ENCODE measurements at places on chromosomes 1 and 21.

- no peak for DNase-seq
These were observed 548.1 kb downstream of the LTN1 start for GRCh38 chr21:28444557-28444956.

- peak; percentile 93 for DNase-seq
These were observed 41.1 kb downstream of the IL6R start for GRCh38 chr1:154446292-154446691.

GRCh38 chr1:200683298-200683697 lies 13.6 kb upstream of the DDX59 start:
- DNase-seq = no peak

- DNase-seq = no peak
These were observed 165.0 kb upstream of the VAMP3 start for GRCh38 chr1:7606096-7606495.

- no peak for DNase-seq
These were observed 67.0 kb upstream of the DYNLT5 start for GRCh38 chr1:66685265-66685664.

DNA sequence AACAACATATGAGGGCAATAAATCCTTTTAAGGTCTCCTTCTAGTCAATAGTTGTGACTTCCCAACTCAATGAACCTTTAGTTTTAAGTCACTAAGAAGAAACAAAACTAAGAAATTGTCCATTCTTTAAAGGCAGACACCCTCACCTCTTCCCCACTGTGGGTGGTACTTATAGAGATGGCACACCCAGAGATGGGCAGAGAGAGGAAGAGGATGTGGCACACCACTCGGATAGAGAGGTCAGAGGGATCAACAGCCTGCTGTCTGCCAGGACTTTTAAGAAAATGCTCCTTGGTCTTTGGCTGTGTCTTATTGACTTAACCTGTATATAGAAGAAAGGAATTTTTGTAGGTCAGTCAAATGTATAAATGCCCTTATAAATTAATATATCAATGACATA lies 45.1 kb downstream of the FASLG start:
- DNase-seq = no peak

GRCh38 chr1:233664253-233664652 lies 50.3 kb downstream of the KCNK1 start:
- no peak for DNase-seq

DNA sequence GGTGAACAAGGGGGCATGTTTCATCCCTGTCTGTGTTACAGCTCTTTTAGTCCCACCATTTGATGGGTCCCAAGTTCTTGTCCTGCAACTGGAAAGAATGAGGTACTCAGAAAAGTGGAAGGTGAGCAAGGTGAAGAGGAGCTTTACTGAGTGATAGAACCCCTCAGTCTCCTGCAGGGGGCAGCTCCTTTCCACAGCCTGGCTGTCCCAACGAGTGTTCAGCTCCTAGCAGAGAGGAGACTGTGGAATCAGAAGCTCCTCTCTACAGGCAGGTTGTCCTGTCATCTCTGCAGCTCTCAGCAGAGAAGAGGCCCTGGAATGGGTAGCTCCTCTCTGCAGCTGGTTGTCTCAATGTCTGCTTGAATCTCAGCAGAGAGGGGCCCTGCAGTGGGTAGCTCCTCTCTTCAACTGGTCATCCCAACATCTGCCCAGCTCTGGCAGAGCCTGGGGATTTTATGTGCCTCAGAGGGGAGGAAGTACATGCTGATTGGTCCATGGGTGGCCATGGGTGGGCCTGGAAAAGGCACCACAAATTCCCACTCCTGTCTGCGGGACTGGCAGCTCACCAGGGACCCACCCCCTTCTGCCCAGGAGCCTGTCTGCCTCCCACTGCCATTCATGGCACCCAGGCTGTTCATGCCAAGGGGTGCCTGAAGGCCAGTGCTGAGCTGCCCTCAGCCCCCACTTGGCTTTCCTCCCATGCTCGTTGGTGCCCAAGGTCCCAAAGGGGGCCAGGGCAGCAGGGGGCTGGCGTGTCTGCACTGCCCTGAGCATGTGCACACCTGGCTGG lies 25.7 kb downstream of the LDLRAD1 start:
- DNase-seq = no peak

DNA sequence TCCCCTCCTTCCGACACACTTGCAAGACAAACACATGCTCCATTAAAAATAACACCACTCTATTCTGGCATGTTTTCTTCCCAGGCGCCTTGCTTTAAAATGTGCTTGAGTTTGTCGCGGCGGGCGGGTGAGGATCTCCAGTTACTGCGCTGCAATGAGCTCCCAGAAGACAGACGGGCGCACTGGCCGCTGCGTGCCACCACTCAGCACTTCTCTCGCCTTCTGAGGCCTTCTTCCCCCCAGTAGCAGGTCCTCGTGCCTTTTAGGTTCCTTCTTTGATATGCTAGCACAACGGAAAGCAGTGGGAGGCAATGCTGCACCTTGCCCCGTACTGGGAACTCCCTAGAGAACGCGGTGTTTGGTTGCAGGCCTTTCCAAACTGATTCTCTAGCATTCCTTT lies 279.5 kb upstream of the NR5A2 start:
- no peak for DNase-seq

DNA sequence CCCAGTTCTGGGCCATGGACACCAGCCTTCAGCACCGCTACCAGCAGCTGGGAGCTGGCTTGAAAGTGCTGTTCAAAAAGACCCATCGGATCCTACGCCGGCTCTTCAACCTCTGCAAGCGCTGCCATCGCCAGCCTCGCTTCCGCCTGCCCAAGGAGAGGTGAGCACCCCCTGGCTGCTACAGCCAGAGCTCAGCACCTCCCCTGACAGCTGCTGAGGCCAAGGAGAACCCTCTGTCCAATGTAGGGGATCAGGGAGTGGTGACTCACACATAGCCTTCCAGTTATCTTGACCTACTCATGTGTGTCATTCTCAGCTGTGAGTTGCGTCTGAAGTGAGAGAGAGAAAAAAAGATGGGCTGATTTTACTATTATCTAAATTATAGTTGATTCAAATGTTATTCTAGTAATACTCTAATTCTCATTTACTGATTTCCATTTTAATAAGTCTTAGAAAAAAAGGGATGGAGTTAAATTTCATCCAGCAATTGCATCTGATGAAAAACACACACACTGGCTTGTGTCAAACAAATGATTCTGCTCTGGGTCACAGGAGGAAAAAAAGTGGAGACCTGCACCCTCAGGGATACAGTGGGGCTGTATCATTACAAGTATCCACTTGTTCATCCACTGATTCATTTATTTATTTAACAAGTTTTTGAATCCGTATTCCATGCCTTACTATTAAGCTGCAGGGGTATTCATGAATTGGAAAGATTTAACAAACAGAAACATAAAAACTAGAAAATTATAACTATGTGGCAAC lies 108.0 kb downstream of the BRINP2 start:
- no peak for DNase-seq

- DNase-seq = no peak
These were observed 3.6 kb downstream of the ZNF281 start for GRCh38 chr1:200406161-200406797.

DNA sequence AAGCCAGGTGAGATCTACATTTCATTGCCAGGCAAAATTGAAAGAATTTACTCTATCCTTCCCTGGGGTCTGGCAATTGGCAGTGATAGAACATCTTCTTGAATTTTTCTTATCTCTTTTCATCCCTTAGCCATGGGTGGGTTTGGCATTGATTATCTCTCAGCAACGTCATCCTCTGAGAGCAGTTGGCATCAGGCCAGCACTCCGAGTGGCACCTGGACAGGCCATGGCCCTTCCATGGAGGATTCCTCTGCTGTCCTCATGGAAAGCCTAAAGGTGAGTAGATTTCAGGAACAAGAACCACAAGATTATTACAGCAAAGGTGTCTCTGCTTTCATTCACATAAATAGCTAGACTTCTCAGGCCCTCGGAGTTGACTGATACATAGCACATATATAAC lies 39.3 kb downstream of the NCF2 start:
- no peak for DNase-seq

- no peak for DNase-seq
These were observed 56.8 kb downstream of the NFIA start for GRCh38 chr1:61138921-61139774.

DNA sequence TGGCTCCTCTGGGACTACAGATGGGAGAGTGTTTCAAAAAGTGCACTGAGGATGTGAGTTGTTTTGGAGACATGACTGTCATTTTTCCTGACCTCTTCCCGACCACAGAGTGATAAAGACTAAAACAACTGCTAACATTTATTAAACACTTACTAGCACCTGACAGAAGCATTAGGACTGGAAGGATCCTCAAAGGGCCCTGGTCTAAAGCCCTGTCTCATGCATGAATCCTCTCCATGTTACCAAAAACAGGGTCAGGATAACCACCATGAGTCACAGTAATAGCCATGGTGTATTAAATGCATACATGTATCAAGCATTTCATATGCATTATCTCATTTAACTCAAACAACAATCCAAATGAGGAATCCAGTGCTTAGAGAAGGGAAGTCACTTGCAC lies 11.5 kb downstream of the CYB5RL start:
- DNase-seq = no peak

GRCh38 chr1:81142099-81142826 lies 658.5 kb upstream of the ADGRL2 start:
- peak; percentile 31 for DNase-seq

DNA sequence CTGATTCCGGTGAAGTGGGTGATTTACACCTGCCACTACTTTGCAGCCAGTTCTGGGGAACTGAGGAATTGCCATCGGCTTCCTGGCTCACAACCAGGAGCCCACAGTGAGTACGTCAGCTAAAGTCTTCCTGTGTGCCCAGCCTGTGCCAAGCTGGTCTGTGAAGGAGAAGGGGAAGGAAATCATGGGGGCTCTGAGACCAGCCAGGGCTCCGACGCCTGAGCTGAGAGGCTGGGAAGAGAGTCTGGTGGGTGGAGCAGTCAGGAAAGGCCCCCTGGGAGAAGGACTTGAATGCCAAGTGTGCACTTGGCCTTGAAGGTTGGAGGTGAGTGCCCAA lies 1.2 kb downstream of the LURAP1 start:
- DNase-seq = no peak

DNA sequence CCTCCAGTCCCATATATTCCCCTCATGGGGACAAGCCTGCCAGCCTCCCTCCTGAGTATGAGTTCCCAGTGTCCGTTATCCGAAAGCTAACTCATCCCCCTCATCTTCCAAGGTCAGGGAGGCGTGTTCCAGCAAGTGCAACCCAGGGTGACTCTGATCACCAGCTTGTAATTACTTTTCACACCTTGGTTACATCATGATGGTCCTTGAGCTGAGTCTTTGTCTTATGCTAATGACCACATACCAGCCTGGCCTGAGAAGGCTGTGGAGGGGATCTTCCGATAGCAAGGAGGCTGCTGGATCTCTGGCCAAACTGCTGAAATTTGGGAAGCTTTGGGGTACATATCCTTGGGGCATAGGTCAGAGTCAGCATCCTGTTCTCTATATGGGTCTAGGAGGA lies 99.6 kb downstream of the DDX20 start:
- no peak for DNase-seq

DNA sequence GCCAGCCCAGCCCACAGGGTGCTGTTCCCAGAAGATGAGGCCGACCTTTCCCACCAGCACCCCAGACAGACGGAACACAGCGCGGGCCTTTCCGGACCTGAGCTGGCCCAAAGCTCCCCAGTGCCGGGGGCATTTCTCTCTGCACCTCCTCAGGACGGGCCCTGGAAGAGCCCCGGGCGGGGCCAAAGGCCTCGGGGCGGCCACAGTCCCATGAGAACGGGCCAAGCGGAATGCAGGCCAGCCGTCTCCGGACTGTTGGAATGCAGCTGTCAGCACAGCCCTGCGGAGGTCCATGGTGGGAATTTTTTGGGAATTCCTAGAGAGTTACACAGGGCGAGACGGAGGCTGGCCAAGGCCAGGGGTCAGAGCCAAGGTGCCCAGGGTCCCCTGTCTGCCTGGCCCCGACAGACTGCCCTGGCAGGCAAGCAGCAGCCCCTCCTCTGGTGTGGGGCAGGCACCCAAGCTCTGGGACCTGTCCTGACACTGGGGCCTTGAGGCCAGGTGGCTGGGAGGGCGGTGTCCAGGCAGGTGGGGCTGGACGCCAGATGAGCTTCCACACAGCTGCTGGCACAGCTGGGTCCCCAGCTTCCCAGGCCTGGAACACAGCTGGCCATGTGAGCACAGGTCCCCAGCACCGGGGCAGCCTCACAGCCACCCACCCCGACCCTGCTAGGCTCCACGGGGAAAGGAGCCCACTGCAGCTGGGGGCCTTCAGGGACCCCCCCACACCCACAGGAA lies 63.0 kb downstream of the MEGF6 start:
- peak; percentile 92 for DNase-seq

- peak; percentile 73 for DNase-seq
These were observed 26.9 kb downstream of the SORT1 start for GRCh38 chr1:109370712-109371340.

DNA sequence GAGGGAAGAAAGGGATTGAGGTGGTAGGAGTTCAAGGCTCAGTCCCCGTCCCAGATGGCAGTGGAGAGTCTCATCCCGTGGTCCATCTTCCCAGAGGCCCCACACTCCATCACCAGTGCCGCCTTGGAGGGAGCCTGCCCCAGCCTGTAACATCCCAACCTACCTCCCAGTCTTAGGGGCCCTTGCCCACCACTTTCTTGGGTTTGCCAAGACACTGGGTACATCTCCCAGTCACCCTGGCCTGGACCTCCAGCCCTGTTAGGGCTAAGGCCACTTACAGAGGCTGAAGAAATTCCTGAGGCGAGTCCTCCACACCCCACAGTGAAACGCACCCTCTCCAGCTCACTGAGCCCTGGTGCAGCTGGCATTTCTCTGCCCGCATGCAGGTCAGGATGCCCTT lies 3.3 kb downstream of the TMEM200B start:
- no peak for DNase-seq

DNA sequence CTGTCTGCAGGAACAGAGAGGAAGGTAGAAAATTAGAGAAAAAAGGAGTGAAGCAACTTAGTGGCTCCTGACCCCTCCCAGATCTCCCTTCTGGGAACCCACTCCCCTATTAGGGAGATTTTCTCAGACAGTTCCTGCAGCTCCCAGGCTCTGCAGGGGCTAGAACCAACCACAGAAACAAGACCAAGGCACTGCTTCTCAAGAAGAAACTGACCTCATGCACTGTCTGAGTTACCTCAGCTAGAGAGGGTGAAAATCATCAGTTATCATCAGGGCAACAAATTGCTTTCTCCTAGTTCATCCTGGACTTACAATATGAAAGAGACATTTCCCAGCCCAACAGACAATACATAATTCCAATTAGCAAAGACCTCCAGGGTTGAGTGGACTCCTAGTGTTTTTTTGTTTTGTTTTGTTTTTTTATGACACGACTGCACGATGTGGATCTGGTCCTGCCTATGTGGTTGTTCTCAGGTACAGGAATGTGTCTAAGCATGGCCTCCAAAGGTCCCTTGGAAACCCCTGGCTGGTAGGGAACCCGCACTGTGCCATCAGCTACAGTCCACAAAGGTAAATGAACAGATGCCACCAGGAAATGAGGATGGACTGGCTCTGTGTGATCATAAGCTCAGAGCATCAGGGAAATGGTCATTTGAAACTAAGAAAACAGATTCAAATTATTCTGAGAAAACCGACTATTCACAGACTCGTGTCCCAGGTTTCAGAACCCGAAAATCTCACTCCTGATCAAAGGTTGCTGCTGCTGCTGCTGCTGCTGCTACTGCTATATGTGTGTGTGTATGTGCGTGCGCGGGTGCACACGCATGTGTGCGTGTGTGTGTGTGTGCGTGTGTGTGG lies 65.3 kb downstream of the LAMC2 start:
- no peak for DNase-seq
